Fibroblast of the aortic adventitia (primary cell): ENCODE measurements at places on chromosomes 5 and 9.

- DNase-seq = no peak
Observed at GRCh38 chr9:93361995-93362394, 89.5 kb upstream of the FAM120A start.

GRCh38 chr5:124365361-124365801 is 381.1 kb downstream of the ZNF608 start:
- DNase-seq = no peak

DNA sequence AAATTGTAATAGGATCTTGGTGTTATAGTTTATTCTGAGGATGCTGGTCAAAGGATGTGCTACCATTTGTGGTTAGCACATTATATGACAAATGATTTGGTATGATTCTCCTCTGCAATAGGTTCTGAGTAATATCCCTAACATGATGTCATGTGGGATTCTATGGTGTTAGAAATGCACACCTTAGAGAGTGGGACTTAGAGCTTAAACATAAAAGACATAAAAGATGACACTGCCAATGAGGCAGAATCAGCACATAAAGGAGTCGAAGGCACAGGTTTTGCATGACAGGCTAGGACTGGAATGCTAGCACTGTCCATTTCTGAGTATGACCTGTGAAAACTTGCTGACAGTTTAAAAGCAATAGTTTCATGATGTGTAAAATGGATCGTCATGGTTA is 100.4 kb downstream of the OSTF1 start:
- DNase-seq = no peak

DNA sequence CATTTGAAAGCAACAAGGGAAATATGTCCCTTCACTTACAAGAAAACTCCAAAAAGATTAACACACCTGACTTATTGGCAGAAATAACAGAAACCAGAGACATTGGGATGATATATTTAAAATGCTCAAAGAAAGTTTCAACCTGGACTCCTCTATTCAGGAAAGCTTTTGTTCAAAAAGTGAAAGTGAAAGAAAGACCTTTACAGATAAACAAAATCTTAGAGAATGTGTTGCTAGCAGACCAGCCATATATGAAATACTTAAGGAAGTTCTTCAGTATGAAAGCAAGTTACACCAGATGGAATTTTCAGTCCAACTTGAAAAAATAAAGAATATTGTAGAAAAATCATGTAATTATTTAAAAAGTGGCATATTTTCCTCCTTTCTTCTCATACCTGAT is 1075.1 kb downstream of the NR2F1-AS1 start:
- DNase-seq = peak; percentile 25

- peak; percentile 89 for DNase-seq
Observed at GRCh38 chr9:125549465-125549871, 157.5 kb downstream of the MAPKAP1 start.

DNA sequence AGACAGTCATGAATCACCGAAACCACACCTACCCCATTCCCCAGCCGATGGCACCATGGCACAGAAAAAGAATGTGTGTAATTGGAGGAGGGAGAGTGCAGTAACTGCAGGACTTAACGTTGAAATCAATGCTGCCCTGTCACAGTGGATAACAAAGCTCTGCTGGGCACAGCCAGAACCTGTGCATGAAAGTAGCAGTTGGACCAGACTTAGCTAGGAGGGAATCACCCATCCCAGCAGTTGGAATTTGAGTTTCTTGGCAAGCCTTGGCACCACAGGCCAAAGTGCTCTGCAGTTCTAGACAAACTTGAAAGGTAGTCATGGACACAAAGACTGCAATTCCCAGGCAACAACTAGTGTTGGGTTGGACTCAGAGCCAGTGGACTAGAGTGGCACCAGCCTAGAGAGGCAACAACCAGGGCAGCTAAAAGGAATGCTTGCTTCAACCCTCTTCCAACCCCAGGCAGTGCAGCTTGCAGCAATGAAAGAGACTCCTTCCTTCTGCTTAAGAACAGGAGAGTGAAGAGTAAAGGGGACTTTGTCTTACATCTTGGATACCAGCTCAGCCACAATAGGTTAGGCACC is 19.1 kb downstream of the TMEM232 start:
- DNase-seq = no peak

GRCh38 chr5:160339406-160340130 is 27.2 kb upstream of the CCNJL start:
- peak; percentile 14 for DNase-seq

GRCh38 chr5:14182761-14183160 is 39.6 kb downstream of the TRIO start:
- no peak for DNase-seq

- DNase-seq = no peak
Observed at GRCh38 chr5:1010181-1010510, 1.5 kb downstream of the NKD2 start.

GRCh38 chr5:19751326-19751725 is 236.7 kb downstream of the CDH18 start:
- DNase-seq = no peak

GRCh38 chr5:81045389-81045807 is 85.2 kb downstream of the RASGRF2 start:
- no peak for DNase-seq

- no peak for DNase-seq
Observed at GRCh38 chr9:91403665-91404543, 19.7 kb downstream of the NFIL3 start.

DNA sequence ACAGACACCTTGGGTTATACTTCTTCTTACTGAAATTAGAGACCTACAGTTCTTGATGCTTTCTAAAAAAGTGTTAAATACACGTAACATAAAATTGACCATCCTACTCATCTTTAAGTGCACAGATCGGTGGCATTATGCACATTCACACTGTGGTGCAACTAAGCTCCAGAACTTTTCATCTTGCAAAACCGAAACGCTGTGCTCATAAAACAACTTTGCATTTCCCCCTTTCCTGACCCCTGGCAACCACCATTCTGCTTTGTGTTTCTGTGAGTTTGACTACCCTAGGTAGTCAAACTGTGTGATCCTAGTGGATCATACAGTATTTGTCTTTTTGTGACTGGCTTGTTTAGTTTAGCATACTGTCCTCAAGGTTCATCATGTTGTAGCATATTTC is 3.9 kb downstream of the MVB12B start:
- DNase-seq = no peak

- DNase-seq = no peak
Observed at GRCh38 chr9:22033012-22033630, 24.0 kb upstream of the CDKN2B start.

DNA sequence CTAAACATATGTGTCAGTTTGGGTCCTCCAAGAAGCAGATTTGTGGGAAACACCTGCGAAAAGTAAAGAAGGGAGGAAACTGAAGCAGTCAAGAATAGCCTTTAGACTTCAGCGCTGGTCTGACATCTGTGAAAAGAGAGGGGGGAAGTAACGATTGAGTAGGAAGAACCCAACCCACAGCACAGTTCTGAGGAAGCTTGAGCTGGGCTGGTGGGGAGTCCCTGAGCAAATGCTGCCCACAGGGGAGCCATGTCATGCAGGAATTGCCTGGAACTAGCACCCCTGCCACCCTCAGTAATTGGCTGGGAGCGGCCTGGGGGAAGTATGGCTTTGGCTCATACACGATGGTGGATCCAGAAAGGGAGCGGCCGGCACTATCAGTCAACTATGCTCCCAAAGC is 20.6 kb downstream of the FAM240B start:
- no peak for DNase-seq

DNA sequence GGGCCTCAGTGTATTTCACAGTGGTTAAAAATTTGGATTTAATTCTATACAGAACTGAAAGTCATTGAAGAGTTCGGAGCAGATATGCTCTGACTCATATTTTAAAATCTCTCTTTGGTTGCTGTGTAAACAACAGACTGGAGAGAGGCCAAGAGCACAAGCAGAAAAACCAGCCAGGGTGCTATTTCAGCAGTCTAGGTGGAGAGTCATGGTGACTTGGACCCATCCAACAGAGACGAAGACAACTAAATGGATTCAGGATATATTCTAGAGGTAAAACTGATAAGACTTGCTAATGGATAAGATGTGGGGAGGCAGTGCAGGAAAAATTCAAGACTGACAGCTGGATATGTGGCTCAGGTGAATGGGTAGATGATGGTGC is 168.9 kb downstream of the MAPKAP1 start:
- peak; percentile 93 for DNase-seq

GRCh38 chr5:54671111-54671531 is 153.6 kb downstream of the SNX18 start:
- DNase-seq = peak; percentile 78

DNA sequence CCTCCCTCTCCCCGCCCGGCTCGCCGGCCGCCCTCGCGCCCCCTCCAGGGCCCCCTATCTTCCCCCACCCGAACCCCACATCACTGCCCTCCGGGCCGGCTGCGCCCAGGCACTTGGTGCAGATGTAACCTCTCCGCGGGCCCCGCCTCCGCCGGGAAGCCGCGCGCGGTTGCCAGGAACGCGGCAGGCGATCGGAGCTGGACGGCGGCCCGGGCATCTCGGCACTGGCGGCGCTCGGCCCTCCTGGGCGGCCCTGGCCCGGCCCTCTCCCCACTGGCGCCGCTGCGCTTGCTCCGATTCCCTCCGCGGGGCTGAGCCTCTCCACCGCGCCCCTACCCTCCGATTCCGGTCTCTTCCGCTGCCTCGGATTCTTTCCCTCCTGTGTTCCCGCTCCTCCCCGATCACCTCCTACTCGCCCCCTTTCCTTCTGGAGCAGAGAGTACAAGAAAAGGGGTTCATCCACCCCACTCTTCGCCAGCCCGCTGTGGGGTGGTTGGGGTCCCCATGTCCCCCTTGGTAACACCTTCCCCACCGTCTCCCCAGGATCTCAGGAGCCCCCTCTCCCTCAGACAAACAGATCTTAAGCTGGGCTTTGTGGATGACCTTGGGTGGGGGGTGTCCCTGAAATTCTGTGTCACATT is 70.6 kb downstream of the C9orf50 start:
- peak; percentile 78 for DNase-seq

- no peak for DNase-seq
Observed at GRCh38 chr9:111034170-111034897, 3.9 kb downstream of the LPAR1 start.
